D721Med (cell line): ENCODE measurements at places on chromosomes 7 and 10.

- DNase-seq = no peak
These were observed 479.7 kb downstream of the RPS24 start for GRCh38 chr10:78513330-78513729.

DNA sequence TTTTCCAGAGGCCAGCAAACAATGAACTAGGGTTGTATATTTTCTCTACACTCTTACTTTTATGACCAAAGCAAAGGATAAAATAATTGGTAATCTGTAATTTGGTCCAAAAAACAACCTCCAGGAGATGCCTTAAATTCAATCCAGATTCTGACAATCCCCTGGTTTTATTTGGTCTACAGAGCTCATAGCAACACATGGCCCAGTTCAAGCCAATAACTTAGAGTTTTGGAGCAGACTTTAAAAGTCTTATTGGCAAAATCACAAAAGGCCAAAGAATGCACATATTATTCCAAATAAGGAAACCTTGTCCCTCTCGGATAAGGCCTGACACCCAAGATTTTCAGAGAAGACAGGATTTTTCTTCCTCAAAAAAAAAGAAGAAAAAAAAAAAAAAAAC lies 51.9 kb downstream of the SORBS1 start:
- DNase-seq = no peak

GRCh38 chr10:115065801-115066200 lies 27.4 kb upstream of the ATRNL1 start:
- no peak for DNase-seq

DNA sequence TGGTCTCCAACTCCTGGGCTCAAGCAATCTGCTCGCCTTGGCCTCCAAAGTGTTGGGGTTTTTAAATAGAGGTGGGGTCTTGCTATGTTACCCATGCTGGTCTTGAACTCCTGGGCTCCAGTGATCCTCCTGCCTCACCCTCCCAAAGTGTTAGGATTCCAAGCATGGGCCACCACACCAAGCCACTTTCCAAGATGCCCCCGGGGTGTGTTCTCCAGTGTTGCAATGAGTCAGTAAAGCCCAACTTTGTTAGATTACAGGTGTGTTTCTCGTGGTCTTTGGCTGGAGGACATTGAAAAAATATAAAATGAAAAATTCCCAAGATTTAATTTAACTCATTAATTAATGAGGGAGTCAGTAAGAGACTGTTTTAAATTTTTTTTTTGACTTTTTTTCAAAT lies 29.2 kb downstream of the TACR2 start:
- DNase-seq = no peak

- DNase-seq = no peak
These were observed 58.1 kb upstream of the LBX1 start for GRCh38 chr10:101287183-101287996.

DNA sequence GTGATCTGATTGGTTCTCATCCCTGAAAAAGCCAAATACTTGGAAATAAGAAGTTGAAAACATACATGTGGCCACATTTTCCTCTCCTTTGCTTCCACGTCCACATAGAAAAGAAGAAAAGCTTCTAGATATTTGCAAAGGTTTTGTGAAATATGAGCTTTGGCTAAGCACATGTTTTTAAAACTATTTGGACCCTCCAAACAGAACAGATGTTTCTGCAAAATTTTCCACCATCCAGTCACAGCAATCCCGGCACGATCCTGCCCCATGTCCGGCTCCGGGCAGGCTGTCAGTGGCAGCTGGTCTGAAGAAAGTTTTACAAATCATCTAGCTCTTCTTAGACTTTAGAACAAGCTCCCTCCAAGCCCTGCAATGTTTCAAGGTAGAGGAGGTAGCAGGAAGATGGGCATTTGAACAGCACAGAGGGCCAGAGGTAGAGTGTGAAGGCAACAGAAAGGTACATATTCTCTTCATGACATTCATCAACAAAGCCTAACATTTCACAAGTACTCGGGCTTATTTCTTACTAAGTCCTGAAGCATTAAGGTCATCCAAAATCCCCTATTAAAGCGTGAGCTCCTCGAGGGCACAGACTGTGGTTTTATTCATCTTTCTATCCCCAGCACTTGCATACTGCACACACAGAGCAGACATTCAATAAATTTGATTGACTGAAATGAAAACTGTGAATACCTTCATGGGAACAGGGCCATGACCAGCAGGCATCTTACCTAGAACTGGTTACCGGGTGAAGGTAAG lies 110.1 kb downstream of the JAZF1 start:
- DNase-seq = peak; percentile 28

GRCh38 chr10:130403153-130404075 lies 267.2 kb downstream of the GLRX3 start:
- no peak for DNase-seq

- no peak for DNase-seq
These were observed 494.9 kb upstream of the PODXL start for GRCh38 chr7:132051311-132051710.

- DNase-seq = no peak
These were observed 71.1 kb downstream of the ZRANB1 start for GRCh38 chr10:125012851-125013528.

DNA sequence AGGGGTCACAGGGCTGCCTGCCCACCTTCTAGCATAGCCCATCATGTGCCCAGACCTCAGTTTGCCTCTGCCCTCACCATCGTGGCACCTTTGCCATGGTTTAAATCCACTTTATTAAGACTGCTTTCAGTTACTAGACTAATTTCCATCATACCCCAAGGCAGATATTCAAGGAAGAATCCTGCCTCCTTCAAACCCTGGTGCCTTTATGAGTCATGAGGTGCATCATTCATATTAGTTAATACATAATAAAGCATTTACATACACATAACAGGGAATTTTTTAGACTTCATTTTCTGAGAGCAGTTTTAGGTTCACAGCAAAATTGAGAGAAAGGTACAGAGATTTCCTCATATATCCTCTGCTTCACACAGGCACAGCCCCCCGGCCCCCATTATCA lies 62.8 kb downstream of the CXCL12 start:
- DNase-seq = no peak

- DNase-seq = no peak
These were observed 72.5 kb downstream of the SYPL1 start for GRCh38 chr7:106039486-106040060.

DNA sequence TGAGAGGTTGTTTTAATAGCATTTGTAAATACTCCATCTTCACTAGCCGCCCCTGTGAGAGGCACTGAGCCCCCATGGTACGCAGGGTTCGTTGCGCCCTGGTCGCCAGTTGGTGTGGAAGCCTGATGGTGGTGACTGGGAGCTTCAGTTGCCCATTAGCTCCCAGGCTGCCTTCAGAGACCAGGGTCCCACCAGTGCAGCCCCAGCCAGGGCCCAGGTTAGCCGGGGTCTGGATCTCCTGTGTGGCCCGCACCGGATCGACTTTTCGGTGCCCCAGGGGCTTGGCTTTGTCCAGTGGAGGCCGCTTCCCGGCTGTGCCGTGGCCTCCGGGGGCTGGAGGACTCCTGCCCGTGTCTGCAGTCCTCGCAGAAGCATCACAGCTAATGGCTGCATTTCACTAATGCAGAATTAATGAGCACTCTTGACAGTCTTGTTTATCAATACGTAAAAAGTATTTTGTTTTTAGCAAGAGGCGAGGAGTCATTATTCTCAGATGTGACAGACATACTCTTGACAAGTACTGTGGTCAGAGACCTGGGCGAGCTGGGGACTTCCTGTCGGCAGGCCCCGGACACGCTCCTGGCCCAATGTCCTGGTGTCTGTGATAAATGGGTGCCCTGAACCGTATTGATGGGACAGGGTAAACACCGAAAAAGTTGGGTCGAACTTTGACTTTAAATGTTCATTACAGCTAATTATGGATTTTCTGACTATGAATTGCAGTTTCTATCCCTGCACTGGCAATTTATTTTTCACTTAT lies 99.8 kb downstream of the NKX6-2 start:
- no peak for DNase-seq

DNA sequence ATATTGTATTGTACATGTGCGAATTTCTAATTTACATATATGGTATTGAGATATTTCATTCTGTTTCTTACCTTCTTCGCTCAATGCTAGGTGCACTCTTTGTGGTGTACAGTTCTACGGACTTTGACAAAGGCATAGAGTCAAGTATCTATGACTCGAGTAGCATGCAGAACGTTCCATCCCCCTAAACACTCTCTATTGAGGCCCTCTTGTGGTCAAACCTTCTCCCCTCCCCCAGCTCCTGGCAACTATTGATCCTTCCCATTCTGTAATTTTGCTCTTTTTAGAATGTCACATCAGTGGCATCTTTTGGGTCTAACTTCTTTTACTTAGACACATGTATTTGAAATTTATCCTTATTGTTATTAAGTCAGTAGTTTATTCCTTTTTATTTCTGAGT lies 30.7 kb upstream of the GDF10 start:
- no peak for DNase-seq

DNA sequence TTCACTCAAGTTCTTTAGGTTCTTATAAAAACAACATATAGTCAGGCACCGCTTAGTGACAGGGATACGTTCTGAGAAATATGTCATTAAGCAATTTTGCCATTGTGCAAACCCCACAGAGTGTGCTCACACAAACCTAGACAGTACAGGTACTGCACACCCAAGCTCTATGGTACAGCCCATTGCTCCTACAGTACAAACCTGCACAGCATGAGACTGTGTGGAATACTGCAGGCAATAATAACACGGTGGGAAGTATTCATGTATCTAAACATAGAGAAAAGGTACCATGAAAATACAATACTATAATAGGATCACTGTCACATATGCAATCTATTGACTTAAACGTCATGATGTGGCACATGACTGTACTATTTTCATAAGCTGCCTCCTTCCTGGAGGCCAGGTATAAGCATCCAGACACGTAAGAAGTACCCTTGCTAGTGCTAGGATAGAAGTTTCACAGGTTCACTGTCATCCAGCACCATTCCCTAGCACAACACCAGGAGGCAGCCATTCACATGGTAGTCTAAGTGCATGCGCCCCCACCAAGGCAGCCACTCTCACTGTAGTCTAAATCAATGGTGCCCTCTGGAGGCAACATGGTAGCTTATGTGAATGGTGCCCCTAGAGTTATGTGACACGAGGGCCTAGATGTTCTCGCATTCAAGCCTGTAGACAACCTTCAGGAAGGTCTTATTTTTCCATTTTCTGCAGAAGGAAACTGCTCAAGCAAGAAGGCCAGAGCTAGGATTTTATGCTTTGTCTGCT lies 98.5 kb downstream of the ARHGAP22 start:
- DNase-seq = no peak

- no peak for DNase-seq
These were observed 5.1 kb downstream of the TSPAN14 start for GRCh38 chr10:80459047-80459865.

DNA sequence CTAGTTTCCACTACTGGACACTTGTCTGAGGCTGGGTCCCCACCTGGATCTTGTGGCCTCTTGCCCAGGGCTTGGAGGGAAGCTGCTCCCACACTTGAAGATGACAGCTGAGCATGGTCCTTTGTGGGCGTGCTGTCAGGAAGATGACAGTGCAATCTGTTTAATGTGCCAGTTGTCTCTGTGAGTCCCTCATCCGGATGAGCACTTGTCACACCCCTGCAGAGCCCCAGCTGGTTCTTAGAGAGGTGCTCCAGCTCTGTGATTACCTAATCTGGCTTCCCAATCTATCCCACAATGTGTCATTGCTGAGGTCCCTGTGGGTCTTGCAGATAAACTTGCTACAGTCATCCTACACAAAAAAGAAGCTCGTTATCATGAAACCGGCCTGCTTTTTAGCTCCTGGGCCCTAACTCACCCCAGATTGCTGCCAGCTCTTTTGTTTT lies 34.8 kb upstream of the CCSER2 start:
- DNase-seq = no peak

DNA sequence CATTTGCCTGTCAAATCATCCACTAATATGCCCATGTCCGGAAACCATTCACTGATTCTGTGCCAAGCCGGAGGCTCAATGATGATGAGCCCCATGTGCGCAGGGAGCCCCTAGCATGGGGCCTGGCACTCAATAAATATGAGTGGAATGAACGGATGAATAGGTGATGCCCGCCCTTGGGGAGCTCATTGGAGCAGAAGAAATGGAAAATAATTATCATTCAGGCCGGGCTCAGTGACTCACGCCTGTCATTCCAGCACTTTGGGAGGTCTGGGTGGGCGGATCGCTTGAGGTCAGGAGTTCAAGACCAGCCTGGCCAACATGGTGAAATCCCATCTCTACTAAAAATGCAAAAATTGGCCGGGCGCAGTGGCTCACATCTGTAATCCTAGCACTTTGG lies 11.0 kb downstream of the RHBDD2 start:
- DNase-seq = no peak

- no peak for DNase-seq
These were observed 174.4 kb downstream of the SLIT1 start for GRCh38 chr10:97011397-97011796.

GRCh38 chr10:98349508-98349922 lies 65.5 kb downstream of the PYROXD2 start:
- no peak for DNase-seq

GRCh38 chr10:75540357-75540966 lies 109.0 kb downstream of the LRMDA start:
- DNase-seq = no peak

GRCh38 chr7:140691376-140692045 lies 5.0 kb upstream of the NDUFB2 start:
- DNase-seq = no peak

- no peak for DNase-seq
These were observed 82.5 kb downstream of the DIP2C start for GRCh38 chr10:606762-607544.
